ENCODE measurements at places on chromosomes 4 and X. TPM values are rescaled to one million over a fixed set of nuclear protein-coding genes. Genes with fewer than 3 reads are reported as not detected.

CACNA1F gene
- 0.08 TPM for total RNA-seq

OPHN1 gene
- total RNA-seq = 4.7 TPM

AMOT gene
- total RNA-seq = 6.4 TPM

SSX1 gene
- total RNA-seq = not detected

NSDHL gene
- total RNA-seq = 12.5 TPM

PHKA1 gene
- total RNA-seq = 5.8 TPM

SUPT20HL2 gene
- not detected for total RNA-seq

PROM1 gene
- 12.6 TPM for total RNA-seq

NSG1 gene
- 2.6 TPM for total RNA-seq

SSX4 gene
- not detected for total RNA-seq

RBMX gene
- total RNA-seq = 92.7 TPM

SCRG1 gene
- 1.1 TPM for total RNA-seq

HPSE gene
- 0.97 TPM for total RNA-seq

KLHL4 gene
- total RNA-seq = 2.0 TPM
